ENCODE measurements at places on chromosomes 1 and 21.
A peak's percentile ranks its signal among the peaks of the same experiment; 100 is the strongest.

- H3K27me3 ChIP-seq = no peaks in the 10 kb centered on the region
- no peak for DNase-seq
- H3K27ac ChIP-seq = no peak overlapping the region
- H3K4me3 ChIP-seq = no peak overlapping the region
- peaks cover 27% of the 10 kb centered on the region for H3K4me1 ChIP-seq
These were observed 141.4 kb downstream of the SYT2 start for GRCh38 chr1:202568826-202569225.

- H3K4me1 ChIP-seq = no peaks in the 10 kb centered on the region
- no peak overlapping the region for H3K27ac ChIP-seq
- no peaks in the 10 kb centered on the region for H3K27me3 ChIP-seq
- no peak overlapping the region for H3K4me3 ChIP-seq
These were observed 1.1 kb downstream of the CR2 start for GRCh38 chr1:207455183-207455754.

DNA sequence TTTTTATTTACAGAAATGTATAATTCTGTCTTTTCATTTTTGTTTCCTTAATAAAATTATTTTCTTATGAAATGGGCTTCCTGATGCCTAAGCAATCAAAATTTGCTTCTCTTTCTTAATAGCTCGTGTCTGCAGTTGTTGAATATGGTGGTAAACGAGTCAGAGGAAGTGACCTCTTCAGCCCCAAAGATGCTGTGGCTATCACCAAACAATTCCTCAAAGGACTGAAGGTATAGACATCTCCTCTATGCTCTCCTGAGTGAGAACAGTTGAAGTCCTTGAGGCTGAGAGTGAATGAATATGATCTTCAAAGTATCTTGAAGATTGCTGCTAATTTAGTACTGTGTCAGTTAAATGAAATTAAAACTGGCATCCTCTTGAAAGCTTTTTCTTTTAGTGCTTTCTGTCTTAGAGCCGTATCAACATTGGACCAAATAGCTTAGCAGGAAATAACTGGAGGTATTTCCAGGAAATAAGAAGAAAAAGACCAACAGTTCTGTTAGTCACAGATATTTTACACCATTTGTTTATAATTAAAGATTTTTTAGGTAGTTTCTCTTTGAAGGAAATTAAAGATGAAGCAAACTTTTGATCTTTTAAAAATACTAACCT is 24.7 kb downstream of the VPS45 start:
- no peak overlapping the region for H3K4me3 ChIP-seq
- no peaks in the 10 kb centered on the region for H3K36me3 ChIP-seq
- DNase-seq = no peak
- H3K4me1 ChIP-seq = no peaks in the 10 kb centered on the region

DNA sequence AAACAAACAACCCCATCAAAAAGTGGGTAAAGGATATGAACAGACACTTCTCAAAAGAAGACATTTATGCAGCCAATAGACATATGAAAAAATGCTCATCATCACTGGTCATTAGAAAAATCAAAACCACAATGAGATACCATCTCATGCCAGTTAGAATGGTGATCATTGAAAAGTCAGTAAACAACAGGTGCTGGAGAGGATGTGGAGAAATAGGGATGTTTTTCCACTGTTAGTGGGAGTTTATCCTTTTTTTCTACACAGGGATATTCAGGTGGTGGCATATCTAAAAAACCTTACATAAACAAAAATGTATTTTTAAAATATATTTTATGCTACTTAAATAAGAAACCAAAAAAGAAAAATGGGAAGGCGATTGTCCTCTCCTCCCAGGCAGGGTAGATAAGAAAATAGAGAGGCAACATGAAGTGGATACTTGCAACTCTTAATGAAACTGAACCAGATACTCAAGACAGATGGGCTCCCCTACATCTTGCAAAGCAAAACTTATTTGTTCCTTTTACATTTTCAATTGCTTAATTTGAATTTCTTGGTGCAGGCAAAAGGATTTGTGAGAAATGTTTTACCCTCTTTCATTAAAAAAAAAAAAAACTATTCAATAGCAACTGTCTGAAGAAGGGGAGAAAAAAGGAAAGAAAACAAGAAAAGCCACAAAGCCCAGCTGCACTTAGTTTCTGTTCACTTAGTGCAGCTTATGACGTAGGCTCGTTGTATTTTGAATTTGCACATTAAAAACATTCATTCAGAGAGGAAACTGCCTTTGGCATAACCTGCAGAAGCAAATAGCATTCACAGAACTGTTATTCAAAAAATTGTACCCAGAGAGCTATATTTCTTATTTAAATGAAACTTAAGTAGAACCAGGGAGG is 36.9 kb upstream of the RGS1 start:
- H3K36me3 ChIP-seq = no peaks in the 10 kb centered on the region
- peaks cover 2% of the 10 kb centered on the region for H3K4me1 ChIP-seq
- DNase-seq = no peak

- no peak overlapping the region for H3K4me3 ChIP-seq
- H3K27ac ChIP-seq = no peak overlapping the region
- no peaks in the 10 kb centered on the region for H3K36me3 ChIP-seq
- no peaks in the 10 kb centered on the region for H3K4me1 ChIP-seq
- no peaks in the 10 kb centered on the region for H3K27me3 ChIP-seq
- DNase-seq = no peak
These were observed 81.9 kb upstream of the RGS2 start for GRCh38 chr1:192726820-192727504.

DNA sequence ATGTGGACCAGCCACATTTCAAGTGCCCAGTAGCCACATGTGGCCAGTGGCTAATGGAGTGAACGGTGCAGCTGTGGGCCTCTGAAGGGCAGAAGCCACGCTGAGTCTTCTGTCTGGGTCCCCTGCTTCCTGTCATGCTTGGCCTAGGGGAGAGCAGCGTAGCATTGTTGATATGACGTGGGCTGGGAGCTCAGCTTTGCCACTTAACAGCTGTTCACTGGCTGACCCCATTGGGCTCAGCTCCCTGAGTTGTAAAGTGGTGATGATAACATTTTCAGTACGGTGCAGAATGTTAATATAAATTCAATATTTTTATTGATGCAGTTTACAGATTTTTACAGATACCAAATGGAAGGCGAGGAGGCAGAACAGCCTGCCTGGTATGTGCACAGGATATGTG is 4.5 kb downstream of the PODN start:
- no peaks in the 10 kb centered on the region for H3K27me3 ChIP-seq
- H3K4me3 ChIP-seq = no peak overlapping the region
- DNase-seq = peak; percentile 26
- no peak overlapping the region for H3K27ac ChIP-seq
- H3K4me1 ChIP-seq = peaks cover 13% of the 10 kb centered on the region

DNA sequence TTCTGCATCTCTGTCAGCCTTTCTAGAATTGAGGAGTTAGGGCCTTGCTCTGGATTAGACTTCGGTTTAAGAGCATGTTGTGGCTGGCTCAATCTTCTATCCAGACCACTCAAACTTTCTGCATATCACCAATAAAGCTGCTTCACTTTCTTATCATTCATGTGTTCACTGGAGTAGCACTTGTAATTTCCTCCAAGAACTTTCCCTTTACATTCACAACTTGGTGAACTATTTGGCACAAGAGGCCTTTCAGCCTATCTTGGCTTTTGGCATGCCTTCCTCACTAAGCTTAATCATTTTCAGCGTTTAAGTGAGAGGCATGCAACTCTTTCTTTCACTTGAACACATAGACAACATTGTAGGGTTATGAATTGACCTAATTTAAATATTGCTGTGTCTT is 3.6 kb upstream of the HORMAD1 start:
- no peaks in the 10 kb centered on the region for H3K36me3 ChIP-seq
- DNase-seq = no peak
- no peaks in the 10 kb centered on the region for H3K27me3 ChIP-seq

DNA sequence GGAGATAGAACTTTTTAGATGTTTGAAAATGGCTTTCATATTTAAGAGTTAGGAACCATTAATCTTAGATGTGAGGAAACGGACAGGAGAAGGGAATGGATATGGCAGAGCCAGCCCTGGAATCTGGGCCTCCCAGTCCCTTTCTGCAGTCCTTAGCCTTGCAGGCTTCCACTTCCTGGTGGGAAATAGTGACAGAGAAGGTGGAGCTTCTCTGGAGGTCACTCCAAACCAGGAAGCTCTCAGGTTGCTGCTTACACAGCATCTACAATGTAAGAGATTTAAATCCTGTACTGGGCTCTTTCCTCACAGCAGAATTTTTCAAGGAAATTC is 2.5 kb downstream of the S100A11 start:
- H3K4me3 ChIP-seq = no peak overlapping the region
- no peaks in the 10 kb centered on the region for H3K27me3 ChIP-seq
- peaks cover 3% of the 10 kb centered on the region for H3K4me1 ChIP-seq
- no peak overlapping the region for H3K27ac ChIP-seq
- no peaks in the 10 kb centered on the region for H3K36me3 ChIP-seq
- no peak for DNase-seq

DNA sequence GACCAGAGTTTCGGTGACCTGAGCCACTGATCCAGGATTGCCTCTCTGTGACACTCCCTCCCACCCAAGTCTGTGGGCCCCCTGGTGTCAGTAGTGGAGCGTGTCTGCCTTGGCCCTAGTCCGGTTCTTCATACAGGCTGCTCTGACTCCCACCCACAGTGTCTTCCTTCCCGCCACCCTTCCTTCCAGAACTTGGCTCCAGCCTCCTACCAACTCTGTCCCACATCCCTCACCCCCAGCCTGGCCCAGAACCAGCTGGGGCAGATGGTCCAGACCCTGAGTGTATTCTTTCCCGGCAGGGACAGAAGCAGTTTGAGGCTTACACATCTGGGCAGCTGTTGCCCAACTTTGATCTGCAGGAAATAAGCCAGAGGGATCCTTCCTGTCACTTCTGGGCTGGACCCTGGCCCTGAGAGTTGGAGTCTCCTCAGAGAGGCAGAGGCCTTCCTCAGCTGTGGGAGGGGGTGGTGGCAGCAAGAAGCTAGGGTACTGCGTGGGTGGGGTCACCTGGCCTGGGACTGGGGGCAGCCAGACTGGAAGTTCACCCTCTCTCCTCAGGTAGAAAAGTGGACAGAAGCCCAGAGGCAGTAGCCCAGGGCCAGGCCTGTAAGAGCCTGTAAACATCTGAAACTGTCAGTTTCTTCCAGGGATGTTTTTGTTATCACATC is 43.1 kb upstream of the EPS8L3 start:
- H3K4me1 ChIP-seq = no peaks in the 10 kb centered on the region
- no peak for DNase-seq
- no peak overlapping the region for H3K27ac ChIP-seq
- no peaks in the 10 kb centered on the region for H3K36me3 ChIP-seq

DNA sequence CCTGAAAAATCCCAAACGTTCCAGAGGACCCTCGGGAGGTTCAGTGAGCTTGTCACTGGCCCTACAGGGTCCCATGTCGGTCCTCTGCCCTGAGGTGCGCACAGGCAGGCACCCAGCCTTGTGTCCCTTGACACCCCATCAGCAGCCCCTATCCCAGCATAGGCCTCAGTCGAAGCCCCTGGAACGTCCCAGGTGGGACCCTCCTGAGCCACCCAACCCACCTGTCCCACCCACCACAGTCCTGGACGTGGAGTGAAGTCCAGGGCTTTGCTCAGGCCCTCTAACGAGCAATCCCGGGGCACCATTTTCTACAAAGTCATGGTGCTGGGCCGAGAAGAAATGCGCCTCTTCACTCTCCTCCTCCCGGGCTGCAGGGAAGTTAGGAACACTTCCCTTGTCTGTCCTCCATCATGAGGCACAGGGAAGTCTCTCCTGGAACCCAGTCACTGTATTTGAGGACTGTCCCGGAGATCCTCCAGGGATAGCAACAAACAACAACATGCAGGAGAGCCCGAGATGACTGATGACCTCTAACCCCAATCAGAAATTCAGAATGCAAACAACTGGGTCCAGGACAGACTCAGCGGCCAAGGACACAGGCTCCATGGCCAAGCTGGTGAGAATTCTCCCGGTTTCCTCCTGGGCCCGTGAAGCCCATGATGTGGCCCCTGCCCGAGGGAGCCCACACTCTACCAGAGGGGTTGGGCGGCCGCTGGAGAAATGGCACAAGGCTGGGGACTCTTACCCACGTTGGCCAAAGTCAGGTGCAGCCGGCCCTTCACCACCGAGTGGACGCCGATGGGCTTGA is 105.5 kb downstream of the NPHP4 start:
- H3K27ac ChIP-seq = no peak overlapping the region
- no peak overlapping the region for H3K4me3 ChIP-seq
- H3K27me3 ChIP-seq = no peaks in the 10 kb centered on the region
- no peaks in the 10 kb centered on the region for H3K36me3 ChIP-seq
- no peaks in the 10 kb centered on the region for H3K4me1 ChIP-seq

GRCh38 chr1:81477710-81478109 is 323.0 kb upstream of the ADGRL2 start:
- H3K27ac ChIP-seq = no peak overlapping the region
- DNase-seq = no peak
- H3K4me3 ChIP-seq = peak overlapping the region; percentile 5
- H3K36me3 ChIP-seq = no peaks in the 10 kb centered on the region
- peaks cover 3% of the 10 kb centered on the region for H3K4me1 ChIP-seq

GRCh38 chr21:44348861-44349260 is 4.6 kb upstream of the TRPM2 start:
- H3K36me3 ChIP-seq = no peaks in the 10 kb centered on the region
- no peaks in the 10 kb centered on the region for H3K27me3 ChIP-seq
- H3K27ac ChIP-seq = no peak overlapping the region
- no peak overlapping the region for H3K4me3 ChIP-seq
- H3K4me1 ChIP-seq = no peaks in the 10 kb centered on the region

- no peaks in the 10 kb centered on the region for H3K36me3 ChIP-seq
- H3K4me3 ChIP-seq = no peak overlapping the region
- H3K27ac ChIP-seq = no peak overlapping the region
- DNase-seq = no peak
- H3K27me3 ChIP-seq = no peaks in the 10 kb centered on the region
- no peaks in the 10 kb centered on the region for H3K4me1 ChIP-seq
These were observed 8.7 kb downstream of the TPRG1L start for GRCh38 chr1:3633344-3634058.

DNA sequence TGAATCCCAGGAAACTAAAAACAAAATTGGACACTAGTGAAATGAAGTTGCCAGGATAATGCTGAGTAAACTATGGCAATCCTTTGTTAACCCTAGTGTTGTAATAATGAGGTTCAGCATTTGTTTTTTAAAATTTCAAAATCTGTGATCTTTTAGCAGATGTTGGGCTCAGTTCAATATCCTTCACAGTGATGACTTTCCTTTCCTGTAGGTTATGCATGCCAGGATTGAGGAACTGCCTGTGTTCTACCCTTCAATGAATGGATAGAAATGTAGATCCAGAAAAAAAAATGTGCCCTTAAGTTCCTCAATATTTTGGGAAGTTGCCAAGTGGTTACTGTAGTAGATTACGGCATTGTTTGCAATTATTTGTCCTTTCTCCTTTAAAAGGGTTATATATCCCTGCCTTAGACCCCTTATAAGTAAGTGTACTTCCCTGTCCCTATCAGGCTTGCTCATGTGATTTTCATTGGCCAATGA is 35.5 kb upstream of the IRF2BP2 start:
- no peaks in the 10 kb centered on the region for H3K36me3 ChIP-seq
- H3K27ac ChIP-seq = no peak overlapping the region
- no peak overlapping the region for H3K4me3 ChIP-seq
- no peaks in the 10 kb centered on the region for H3K27me3 ChIP-seq

Data from ovary (tissue), 10 donors.